ENCODE measurements at places on chromosomes 2 and 18.

- DNase-seq: no peak
Measured at GRCh38 chr2:44731505-44731904, 210.0 kb upstream of the SIX3 start.

DNA sequence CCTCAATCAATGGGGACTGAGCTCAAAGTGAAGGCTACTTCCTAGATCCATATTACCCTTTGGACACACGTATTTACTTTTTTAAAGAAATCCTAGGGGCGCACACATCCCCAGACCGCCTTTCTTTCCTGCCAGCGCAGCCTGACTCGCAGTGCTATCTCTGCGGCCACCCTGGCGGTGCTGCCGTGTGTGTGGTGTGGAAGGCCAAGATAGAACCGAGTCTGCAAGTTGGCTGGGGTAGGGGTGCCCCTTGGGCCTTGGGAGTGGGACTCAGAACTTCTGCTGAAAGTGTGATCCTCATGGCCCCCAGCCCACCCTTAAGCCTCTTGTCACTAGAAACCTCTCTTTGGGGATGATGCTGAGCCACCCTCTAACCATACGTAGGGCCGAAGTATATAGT is 143.7 kb downstream of the KLHL29 start:
- DNase-seq: no peak

- DNase-seq: peak; percentile 73
Measured at GRCh38 chr2:215982465-215982875, 30.9 kb downstream of the MREG start.

DNA sequence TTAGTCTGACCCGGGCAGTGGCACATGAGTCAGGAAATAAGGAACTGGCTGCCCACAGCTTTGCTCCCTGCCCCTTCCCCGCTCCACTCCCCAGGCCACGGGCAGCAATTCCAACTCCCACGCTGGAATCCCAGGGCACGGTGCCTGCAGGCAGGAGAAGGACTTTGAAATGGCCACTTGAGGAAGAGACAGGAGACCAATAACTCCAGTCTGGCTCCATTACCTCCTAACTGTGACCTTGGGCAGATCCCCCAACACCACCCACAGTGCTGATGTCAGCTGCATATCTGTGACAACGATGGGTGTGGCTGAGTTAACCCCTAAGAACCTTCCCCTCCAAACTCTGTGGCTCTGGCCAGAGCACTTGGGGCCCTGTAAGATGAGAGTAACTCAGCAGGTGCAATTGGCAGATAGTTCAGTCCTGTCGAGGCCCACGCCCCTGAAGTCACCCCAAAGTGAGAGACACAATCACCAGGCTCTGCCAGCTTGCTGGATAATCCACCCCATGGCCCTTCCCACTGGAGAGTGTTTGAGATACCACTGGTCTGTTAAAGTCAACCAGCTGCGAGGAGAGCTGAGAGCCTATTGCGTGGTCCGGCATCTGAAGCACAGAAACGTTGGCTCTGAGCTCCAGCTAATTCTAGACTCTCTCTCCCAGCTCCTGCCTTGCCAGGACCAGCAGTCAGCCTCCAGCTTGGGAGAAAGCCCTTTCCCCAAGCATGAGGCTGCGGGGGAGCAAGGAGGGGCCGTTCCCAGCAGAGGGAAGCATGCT is 175.2 kb downstream of the TNS1 start:
- no peak for DNase-seq

DNA sequence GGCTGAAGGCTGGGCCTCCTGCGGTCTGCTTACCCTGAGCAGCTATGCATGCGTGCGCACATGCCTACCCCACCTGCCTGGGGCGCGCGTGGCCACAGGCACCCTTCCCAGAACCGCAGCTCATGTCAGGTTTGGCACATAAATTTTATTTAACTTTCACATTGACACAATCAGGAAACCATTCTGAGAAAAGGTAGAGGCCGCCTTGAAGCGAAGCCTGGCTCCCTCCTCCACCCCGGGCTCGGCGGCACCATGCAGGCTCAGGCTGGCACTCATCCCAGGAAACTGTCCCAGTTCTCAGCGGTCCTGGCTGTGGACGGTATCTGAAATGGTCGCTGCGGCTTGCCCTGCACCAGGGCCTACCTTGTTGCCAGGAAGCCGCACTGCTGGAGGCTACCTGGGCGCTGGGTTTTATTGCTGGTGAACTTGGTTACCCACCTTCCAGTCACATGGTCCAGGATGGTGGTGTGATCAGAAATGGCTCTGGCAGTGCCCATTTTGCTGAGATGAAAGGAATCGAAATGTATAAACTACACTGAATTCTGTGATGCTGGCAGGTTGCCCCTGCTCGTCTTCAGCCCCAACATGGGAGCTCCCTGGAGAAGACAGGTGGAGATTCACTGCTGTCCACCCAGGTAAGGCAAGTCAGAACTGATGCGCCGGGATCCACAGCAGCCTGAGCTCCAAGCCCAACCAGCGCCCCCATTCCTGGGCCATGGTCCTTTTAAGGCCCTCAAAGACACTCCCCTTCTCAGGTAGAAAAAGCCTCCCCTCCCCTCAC is 25.5 kb downstream of the CHST10 start:
- no peak for DNase-seq

DNA sequence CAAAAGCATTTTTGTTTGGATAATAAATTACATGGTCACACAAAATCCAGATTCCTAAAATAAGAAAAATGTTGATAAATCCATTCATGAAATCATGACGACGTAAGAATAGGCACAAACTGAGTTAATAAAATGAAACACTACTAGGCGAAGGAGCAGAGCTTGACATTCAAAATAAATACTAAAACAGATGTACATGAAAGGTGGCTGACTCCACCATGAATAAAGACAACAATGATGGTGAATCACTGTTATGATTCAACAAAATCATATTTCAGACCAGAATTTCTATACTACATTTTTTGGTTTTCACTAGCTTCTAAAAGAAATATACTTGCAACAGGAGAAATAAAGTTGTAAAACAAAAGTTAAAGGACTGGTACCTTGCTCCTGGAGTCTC is 122.0 kb upstream of the RNU4ATAC start:
- no peak for DNase-seq

- DNase-seq: peak; percentile 37
Measured at GRCh38 chr2:237558961-237559641, 7.3 kb upstream of the PRLH start.

- DNase-seq: no peak
Measured at GRCh38 chr2:135265960-135266490, 213.9 kb downstream of the RAB3GAP1 start.

DNA sequence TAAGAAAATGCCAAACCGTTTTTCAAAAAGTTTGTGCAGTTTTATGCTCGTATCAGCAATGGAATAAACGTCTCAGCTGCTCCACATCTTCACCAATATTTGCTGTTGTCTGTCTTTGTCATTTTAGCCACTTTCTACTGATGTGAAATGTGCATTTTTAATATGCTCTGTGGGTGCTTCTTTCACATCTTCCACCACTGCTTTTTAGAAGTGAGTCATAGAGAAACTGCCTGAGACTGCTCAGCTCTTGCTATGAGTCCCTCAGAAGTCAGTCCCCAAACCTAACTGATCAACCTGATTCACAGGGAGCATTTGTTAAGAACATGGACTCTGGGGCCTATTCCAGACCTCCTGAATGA is 41.0 kb upstream of the EPC2 start:
- no peak for DNase-seq

DNA sequence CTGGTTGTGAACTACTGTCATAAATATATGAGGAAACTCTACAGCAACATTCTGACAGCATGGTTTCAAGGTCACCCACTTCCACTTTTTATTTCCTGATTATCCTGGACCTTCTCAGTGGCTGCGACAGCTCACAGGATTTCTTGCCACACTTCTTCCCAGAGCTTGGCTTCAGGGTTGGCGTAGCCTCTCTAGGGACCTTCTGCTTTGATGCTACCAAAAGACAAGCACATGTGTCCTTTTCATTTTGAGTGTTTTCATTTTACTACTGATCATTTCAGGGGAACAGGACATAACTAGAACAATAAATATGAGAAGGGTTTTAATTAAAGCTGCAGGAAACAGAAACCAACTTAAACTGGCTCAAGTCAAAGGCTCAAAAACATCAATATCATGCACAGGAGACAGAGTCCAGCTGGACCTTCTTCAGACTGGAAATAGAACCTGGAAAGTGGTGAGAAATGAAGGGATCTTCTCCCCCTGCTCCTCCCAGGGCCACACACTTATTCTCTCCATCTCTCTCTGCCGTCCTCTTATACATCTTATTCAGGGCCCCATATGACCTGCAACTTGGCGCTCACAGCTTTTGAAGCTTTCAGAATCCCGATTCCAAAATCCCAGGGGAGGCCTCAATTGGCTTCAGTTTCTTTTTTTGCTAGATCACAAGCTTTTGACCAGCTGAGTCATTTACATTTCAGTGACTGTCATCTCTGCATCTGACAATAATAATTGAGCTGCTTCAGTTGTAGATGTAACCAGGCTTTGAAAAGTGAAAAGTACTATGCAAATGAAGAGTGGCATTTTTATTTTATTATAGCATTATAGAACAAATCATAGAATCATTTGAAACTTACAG is 9.7 kb downstream of the VIT start:
- DNase-seq: no peak

GRCh38 chr2:107721178-107721577 is 105.5 kb upstream of the RGPD4 start:
- no peak for DNase-seq

DNA sequence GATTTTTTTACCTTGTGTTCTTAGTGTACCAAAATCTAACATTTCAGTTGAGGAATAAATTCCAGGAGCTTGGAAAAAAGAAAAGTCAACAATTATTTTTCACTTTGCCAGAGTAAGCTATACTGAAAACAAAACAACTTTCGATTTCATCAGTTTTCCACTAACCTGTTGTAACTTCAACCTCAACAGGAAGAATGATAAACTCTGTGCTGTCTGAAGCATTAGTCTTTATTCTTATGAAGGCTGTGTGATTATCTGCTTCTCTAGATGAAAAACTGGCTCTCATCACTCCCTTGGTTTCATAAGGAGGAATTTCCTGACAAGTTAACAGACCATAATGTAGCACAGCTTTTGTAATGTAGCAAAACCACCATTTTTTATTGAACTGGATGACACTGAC is 121.2 kb downstream of the ZAP70 start:
- no peak for DNase-seq

DNA sequence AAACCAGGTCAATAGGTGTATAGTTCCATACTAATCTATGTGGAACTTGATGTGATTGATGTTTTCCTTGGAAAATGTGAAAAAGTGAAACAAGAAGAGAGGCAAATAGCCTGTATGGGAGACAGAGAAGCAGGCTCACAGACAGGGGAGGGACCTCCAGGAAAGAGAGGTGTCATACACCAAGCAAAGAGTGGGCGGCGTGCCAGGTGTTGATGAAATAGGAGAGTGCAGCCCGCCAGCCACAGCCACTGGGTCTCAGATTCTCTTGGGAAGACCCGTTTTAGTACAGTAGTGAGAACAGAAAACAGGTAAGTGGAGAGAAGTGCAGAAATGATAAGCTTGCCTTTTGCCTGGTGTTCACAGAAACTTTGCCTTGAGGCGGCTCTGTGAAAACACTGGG is 301.9 kb downstream of the ZNF407 start:
- peak; percentile 2 for DNase-seq

GRCh38 chr2:105443617-105444598 is 45.1 kb upstream of the FHL2 start:
- DNase-seq: peak; percentile 19

- peak; percentile 70 for DNase-seq
Measured at GRCh38 chr2:149001496-149001895, 37.0 kb upstream of the LYPD6B start.

GRCh38 chr2:240916571-240917008 is 10.5 kb downstream of the CROCC2 start:
- no peak for DNase-seq

- DNase-seq: no peak
Measured at GRCh38 chr2:43524177-43524965, 71.5 kb downstream of the THADA start.

DNA sequence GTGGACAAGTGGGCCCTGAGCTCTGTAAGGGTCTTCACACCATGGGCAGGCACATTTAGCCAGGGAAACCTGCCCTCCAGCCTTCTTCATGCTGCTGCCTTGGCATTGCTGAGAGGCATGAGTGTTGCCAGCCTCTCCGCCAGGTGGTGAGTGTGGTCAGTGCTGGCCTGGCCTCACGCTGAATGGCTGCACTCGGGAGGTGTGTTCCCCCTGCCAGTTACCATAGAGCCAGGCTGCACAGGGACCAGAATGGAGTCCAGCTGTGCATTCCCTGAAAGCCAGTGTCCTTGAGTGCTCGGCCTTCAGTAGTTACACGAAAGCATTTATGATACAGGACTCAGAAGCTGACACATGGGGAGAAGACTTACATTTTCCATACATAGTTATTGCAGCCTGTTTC is 139.7 kb downstream of the ATP9B start:
- DNase-seq: no peak

DNA sequence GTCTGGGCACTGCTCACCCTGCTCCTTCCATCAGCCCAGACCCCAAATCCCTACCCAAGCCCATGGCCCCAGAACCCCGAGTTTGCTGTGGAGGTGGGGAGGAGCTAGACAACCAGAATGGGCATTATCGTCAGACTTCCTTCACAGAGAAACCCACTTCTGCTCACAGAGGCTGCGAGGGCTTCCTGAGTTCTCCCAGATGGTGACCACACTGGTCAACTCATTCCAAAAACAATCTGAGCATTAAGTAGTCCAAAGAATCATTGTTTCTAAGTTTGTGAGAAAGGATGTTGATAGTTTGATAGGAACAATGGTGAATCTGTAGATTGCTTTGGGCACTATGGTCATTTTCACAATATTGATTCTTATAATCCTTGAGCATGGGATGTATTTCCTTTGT is 60.2 kb downstream of the LRRC30 start:
- no peak for DNase-seq

- no peak for DNase-seq
Measured at GRCh38 chr2:43540021-43540779, 55.6 kb downstream of the THADA start.

DNA sequence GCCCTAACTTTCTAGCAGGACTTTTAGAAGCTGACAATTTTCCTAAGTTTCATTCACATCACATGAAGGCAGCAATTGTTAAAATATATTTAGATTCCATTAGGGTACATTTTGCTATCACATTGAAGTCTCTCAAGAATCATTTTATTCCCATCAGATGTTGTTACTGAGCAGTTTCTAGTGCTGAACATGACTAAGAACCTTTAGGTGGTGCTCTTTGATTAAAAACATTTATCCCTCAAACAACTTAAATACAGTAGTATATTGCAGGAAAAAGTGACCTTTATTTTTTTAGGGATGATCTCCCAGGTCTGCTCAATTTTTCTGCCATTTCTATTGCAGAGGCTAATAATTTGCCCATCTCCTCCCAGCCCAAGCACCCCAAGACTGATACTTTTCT is 22.9 kb upstream of the NARS1 start:
- no peak for DNase-seq

- no peak for DNase-seq
Measured at GRCh38 chr2:7887441-7887840, 794.4 kb upstream of the ID2 start.

- no peak for DNase-seq
Measured at GRCh38 chr2:16248571-16249105, 308.3 kb downstream of the MYCN start.

GRCh38 chr18:47343291-47343690 is 91.8 kb upstream of the SKOR2 start:
- no peak for DNase-seq

Measured in NCI-H2029 treated with DMSO at 0.1 percent for 48 hours (cell line).